ENCODE measurements at places on chromosomes 12 and 14.

- DNase-seq = peak; percentile 79
These were observed 226.3 kb upstream of the NOS1 start for GRCh38 chr12:117587631-117588287.

GRCh38 chr14:21880918-21881317 lies 207.3 kb upstream of the OR4E1 start:
- no peak for DNase-seq

- DNase-seq = peak; percentile 69
These were observed 432.6 kb downstream of the LRIG3 start for GRCh38 chr12:58487678-58488161.

DNA sequence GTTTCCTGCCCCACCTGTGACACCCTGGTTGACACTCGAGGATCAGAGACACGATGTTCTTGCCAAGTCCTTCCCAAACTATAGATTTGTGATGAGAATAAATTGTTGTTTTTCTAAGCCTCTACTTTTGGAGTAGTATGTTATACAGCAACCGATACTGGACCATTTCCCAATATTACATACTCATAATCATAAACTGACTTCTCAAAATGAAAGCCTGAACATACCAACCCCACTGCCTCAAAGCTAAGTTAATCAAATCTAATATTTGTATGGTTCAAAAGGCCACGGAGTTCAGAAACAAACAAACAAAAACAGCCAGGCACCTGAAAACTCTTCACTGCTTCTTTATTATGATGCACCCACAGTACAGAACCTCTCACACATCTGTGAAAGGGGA lies 52.3 kb upstream of the GPHB5 start:
- no peak for DNase-seq

GRCh38 chr14:70832561-70833305 lies 23.4 kb upstream of the MAP3K9 start:
- DNase-seq = no peak

DNA sequence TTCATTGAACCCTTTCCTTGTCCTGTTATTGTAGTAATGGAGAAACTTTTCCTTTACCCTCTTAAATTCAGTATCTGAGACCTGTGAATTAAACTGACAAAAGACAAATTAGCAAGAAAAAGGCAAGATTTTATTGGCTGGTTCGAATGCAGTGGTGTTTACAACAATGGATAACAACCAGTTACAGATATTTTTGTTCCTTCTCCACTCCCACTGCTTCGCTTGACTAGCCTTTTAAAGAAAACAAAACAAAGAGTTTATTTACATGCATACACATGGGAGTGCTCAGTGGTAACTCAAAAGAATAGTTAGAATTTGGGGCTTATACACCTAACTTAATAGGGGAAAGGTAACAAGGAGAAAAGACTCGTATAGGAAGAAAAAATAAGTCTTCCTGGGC lies 37.0 kb upstream of the HECTD1 start:
- no peak for DNase-seq

GRCh38 chr14:20836668-20837338 lies 34.2 kb upstream of the RNASE1 start:
- no peak for DNase-seq

DNA sequence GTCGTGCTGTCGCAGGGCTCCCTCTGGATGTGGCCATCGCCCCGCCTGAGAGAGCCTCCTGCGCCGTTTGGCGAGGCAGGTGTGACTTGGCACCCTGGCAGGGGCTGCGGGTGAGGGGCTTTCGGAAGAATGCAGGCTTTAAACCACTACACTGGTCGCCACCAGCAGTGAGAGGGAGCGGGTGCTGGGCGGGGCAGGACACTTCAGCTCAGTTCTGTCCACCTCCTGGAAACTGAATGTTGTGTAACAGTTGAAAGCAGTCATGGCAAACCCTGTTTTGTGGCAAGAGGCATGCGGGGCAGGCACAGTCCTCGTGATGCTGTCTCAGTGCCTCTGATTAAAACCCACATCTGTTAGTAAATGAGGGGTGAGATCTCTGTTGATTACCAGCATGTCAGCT lies 55.9 kb downstream of the AACS start:
- no peak for DNase-seq

DNA sequence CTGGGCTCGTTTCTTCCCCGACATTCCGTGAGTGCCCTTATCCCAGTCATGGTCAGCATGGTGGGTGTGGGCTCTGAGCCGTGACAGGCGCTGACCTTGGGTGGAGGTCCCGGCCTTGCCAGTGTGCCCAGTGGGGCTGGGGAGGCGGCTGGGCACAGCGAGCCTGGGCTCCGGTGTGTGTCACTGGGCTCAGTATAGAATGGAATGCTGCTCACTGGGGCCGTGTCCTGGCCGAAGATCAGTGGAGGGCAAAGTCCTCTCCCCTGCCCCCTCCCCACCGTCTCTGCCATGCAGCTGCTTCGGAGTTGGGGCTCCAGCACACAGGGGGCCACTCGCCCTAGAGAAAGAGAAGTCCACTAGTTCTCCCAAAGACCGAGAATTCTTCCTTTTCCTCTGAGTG lies 164.4 kb downstream of the TSPAN9 start:
- no peak for DNase-seq

DNA sequence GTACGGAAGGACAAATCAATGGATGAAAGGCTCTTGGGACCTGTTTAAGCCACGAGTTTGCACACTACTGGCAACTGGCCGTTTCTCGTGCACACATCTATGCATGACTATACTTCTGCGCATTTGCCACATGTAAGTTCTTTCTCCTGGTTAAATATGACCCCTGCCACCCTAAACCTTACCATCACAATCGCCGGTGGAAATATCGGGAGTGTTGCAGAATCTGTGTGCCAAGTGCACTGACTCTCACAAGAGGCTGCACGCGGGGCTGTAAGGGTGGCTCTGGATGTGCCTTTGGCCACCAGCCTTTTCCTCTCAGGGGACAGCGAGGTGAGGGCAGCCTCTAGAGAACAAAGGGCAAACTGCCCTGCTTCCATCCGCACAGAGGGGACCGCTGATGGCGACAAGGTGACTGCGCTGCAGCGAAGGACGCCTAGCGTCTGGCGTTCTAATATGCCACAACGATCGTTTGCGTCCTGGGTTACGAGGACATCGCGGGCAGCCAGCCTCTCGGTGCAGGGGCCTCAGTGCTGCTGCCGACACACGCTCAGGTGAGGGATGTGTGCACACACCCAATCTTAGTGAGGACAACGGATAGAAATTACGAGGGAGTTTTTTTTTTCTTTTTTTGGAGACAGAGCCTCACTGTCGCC lies 232.2 kb downstream of the PCNX1 start:
- no peak for DNase-seq

DNA sequence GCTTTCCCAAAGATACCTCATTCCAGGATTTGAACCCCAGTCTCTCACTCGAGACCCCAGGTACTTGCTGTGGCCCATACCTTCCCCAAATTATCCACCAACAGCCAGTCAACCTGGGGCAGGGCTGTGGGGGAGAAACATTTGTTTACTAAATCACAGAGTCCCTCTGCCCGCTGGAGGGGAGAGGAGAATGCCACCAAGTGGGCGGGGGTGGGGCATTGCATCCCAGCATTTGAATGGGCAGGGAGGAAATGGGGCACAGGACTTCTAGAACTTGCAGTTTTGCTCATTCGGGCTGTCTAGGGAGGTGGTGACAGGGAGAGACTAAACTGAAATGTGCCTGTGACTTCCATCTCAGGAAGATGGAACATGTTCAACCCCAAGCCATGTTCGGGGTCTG lies 10.9 kb upstream of the SERPINA9 start:
- no peak for DNase-seq

DNA sequence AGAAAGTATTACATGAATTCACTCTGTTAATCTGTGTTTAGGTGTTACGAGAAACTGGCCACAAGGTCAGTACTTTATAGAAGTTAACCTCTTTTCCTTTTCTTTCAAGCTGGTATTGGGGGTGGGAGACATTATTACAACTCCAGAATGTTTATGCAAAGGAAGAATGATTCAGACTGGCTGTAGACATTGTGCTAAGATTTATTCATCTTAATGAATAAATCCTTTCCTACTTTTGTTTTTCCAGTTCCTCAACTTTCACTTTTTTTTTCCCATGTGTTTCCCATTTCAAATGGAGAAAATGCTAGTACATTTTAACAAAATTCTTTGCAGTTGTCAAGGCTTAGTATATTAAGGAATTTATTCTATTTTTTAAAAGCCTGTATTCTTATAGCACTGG lies 1.3 kb downstream of the OTOGL start:
- DNase-seq = no peak

- no peak for DNase-seq
These were observed 59.5 kb downstream of the ETNK1 start for GRCh38 chr12:22684140-22685118.

- DNase-seq = no peak
These were observed 44.9 kb downstream of the JKAMP start for GRCh38 chr14:59529189-59529588.

- DNase-seq = no peak
These were observed 59.5 kb upstream of the ANKS1B start for GRCh38 chr12:100044266-100044665.

DNA sequence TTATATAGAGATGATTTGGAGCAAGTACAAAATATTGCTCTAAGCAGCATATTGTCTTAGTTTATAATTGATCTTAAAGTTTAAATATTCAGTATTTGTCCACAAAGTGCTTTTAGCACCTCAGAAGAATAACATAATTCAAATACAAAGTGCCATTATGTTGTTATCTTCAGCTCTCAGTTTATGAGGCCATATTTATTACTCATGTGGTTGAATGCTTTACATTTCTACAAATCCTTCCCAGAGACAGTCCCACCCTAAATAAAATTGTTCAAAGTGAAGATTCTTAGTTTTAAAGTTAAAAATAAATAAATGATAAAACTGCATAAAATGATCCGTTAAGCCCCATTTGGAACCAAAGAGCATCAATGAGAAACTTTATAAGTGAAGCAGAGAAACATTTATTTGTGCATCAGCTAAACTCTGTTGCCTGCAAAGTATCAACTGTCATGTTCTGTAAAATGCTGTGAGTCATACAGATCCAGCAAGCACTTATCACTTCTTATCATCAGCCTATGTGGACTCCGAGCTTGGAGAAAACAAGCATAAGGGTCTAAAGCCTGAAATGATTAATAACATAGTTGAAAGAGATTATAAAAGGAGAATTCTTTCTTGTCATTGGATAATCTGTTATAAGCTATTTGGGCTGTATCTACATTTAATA lies 218.9 kb downstream of the ADAMTS20 start:
- DNase-seq = no peak

DNA sequence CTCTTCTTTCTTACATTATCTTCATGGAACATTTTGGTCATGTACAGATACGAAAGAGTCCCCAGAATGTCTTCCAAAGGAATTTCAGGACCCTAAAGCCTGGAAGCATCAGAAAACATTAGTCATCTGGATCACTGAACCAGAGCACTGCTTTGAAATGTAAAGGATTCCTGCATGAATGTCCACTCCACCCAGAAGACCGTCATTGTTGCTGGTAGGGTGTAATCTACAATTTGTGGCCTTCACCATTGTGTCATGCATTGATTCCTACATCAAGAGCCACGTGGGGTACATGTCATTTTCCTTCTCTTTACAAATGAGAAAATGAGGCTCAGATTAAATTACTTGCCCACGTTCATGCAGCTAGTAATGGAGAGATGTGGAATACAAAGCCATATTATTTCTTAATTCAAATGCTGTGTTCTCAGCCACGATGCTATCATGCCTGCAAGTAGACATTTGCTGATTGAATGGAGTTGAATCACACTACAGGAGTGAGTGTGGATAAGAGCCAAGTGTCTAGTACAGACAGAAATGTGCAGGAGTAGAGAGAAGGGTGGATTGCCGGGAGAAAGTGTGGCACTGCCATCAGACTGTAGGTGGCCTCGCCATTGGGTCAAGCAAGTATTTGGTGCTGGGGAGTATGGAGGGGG lies 231.2 kb downstream of the C12orf75 start:
- no peak for DNase-seq

DNA sequence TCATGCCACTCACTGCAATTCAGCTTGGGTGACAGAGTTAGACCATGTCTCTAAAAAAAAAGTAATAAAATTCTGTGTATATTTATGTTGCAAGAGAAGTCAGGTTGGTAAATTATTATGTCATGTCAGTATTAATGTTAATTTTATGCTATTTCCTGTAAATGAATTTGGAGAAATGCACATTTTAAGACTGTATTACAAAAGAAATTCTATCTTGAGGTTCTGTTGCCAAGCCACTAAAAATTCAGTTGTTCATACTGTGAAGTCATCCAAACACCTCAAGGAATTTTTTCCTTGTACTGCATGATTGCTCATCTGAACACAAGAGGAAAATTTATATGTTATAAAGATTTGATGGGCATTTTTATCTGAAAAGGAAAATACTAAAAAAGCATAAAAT lies 23.3 kb upstream of the HMGA2 start:
- no peak for DNase-seq

GRCh38 chr14:103198131-103199105 lies 75.2 kb downstream of the TNFAIP2 start:
- peak; percentile 54 for DNase-seq

- DNase-seq = peak; percentile 53
These were observed 31.2 kb upstream of the TSPAN9 start for GRCh38 chr12:3045989-3046388.

- no peak for DNase-seq
These were observed 545.7 kb downstream of the AACS start for GRCh38 chr12:125610971-125611370.

DNA sequence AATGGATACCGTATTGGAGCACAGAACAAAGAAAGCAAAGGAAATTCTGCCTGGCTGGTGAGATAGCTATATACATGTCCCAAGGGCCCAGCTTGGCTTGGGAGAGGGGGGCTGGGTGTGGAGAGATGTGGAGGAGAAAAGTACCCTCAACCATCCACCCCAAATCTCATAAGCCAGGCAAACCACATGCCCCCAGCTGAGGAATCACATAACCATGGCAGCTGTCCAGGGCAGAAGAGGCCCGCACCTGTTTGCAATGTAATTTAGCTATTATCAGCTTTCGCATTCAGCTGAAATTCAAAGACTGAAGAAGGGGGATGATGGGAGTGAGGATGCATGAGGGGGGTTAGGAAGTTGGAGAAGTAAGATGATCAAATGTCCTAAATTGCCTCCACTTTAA lies 196.1 kb downstream of the TBX5 start:
- DNase-seq = peak; percentile 23

DNA sequence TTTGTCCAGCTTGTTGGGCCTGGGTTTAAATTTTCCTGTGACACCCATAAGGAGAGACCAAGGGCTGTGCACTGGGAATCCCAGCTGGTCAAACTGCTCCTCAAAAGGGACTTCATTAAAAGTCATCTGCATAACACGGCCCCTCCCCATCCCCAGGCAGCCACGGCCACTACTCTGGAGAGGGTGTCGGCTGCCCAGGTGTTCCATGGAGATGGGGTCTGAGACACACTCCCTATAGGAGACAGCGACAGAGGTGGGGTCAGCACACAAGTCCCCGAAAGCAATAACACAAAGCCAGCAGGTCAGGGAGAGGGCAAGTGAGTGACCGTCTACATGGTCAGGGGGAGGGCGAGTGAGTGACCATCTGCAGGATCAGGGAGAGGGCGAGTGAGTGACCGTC lies 75.6 kb upstream of the BCL11B start:
- DNase-seq = peak; percentile 45

GRCh38 chr14:39841088-39841487 lies 408.9 kb upstream of the FBXO33 start:
- DNase-seq = no peak

Data from islet precursor cell (in vitro differentiated cells).